Right renal pelvis (tissue), 4 donors: ENCODE measurements at places on chromosomes 5 and 9.

GRCh38 chr5:39216631-39217030 lies 2.7 kb downstream of the FYB1 start:
- DNase-seq, result no peak

DNA sequence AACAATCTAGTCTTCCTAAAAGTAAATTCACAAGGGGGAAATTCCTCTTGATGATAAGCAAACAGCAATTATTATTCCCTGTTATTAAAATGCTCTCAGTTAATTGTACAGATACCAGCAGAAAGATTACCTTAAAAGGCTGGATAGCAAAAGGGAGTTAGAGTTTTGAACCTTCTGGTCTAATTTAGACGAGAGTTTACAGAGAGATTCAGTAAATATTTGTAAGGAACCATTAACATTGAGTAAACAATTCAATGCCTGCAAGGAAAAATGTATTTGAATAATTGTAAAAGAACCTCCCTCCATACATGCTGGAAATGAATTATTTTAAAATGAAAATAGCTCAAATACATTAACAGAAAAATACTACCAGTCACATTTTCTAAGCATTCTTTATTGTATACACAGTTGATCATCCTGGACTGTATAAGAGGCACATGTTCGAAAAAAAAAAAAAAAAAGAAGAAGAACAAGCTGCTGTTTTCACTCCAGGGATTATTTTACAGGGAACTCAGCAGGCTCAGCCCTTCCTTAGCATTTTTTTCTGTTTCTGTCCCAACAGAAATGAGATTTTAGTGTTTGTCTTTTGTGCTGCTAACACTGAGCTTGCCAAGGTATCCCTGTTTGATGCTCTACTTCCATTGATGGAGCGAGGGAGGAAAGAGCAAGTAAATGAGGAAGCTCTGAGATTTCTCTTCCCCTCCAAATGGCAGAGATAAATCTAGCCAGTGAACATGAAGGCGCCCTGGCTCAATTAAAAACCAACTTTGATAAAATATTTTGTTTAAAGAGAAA lies 141.1 kb downstream of the ENC1 start:
- no peak for DNase-seq

GRCh38 chr5:123279136-123279535 lies 144.1 kb downstream of the CEP120 start:
- DNase-seq, result no peak

DNA sequence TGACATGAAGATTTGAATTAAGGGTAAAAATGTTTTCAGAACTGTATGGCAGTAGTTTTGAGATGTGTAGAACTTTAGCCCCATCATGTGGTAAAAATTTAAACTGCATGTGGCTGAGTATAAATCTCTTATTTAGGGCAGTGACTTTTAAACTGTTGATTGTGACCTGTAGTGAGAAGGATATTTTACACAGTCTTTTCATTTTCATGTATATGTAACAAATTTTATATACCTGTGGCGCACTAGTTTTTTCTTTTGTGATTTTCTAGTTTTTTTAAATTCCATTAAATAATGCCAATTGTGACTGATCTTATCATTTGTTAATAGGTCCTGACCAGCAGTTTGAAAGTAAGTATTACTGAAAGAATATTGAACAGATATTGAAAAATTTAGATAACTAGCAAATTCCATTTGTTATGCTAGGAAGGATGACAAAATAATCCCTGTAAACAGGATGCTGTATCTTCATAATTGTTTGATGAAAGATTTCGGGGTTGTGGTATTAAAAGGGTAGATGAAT lies 47.2 kb downstream of the GPBP1 start:
- peak; percentile 43 for DNase-seq

DNA sequence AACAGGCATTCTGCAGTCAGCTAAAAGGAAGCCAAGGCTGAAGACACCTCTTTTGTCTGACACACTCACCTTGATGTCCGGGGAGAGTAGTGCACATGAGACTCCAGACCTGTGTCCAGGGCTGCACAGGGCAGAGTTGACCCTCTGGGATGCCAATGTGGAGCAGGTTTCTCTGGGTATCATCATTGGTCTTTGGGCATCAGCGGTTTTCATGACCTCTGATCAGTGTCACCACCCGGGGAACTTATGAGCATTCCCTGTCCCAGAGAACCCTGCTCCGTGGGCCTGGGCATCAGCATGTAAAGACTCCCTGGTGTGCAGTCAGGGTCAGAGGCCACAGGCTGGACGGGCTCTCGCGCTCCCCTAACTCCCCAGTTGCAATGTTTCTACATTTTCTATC lies 80.2 kb downstream of the NSUN2 start:
- DNase-seq, result no peak
